ENCODE measurements at places on chromosomes 6 and 20.

- no peak for DNase-seq
Measured at GRCh38 chr20:36908603-36909002, 32.7 kb downstream of the TLDC2 start.

- no peak for DNase-seq
Measured at GRCh38 chr20:2387580-2387979, 6.9 kb downstream of the TGM6 start.

- no peak for DNase-seq
Measured at GRCh38 chr6:147392917-147393625, 115.4 kb upstream of the SAMD5 start.

DNA sequence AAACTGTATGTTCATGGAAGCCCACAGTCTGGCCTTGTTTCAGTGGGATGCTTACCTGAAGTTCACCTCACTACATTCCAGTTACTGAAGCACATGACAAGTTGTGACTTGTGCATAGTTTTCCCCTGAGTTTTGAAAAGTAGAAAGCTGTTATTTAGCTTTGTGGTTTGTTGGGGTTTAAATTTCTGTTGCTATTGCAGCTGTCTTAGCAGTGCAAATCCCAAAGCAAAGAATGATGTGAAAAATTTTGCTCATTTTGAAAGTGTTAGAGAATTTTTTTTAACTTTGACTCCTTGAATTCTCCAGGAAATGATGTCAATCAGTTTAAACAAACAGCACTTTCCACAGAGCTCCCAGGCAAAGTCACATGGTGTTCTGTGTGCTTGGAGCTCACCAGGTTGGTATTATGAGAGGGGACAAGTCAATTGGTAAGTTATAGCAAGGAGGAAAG, 268.4 kb downstream of the ADGRG6 start:
- no peak for DNase-seq

GRCh38 chr6:166910601-166911000, 45.7 kb downstream of the RNASET2 start:
- DNase-seq = no peak

DNA sequence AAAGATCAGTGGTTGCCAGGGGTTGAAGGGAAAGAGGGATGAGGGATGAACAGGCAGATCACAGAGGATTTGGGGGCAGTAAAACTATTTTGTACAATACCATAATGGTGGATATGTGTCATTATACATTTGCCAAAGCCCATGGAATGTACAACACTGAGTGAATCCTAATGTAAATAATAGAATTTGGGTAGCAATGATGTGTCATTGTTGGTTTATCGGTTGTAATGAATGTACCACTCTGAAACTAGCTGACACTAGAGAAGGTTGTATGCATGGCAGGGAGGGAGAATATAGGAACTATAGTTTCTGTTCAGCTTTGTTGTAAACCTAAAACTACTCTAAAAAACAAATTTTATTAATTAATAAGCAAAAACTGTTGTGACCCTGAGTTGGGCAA, 17.8 kb upstream of the ASF1A start:
- no peak for DNase-seq

- no peak for DNase-seq
Measured at GRCh38 chr20:60465993-60466686, 507.9 kb downstream of the CDH26 start.

DNA sequence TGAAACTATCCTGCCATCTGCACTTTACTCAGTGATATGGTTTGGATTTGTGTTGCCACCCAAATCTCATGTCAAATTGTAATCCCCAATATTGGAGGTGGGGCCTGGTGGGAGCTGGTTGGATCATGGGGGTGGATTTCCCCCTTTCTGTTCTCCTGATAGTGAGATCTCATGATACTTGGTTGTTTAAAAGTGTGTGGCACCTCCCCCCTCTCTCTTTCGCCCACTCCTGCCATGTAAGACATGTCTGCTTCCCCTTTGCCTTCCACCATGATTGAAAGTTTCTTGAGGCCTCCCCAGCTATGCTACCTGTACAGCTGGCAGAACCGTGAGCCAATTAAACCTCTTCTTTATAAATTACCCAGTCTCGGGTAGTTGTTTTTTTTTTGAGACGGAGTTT, 18.0 kb downstream of the PIGT start:
- no peak for DNase-seq

Data from tibial artery (tissue), 4 donors.